Jurkat, Clone E6-1 (cell line): ENCODE measurements at places on chromosomes 2 and 18.

DNA sequence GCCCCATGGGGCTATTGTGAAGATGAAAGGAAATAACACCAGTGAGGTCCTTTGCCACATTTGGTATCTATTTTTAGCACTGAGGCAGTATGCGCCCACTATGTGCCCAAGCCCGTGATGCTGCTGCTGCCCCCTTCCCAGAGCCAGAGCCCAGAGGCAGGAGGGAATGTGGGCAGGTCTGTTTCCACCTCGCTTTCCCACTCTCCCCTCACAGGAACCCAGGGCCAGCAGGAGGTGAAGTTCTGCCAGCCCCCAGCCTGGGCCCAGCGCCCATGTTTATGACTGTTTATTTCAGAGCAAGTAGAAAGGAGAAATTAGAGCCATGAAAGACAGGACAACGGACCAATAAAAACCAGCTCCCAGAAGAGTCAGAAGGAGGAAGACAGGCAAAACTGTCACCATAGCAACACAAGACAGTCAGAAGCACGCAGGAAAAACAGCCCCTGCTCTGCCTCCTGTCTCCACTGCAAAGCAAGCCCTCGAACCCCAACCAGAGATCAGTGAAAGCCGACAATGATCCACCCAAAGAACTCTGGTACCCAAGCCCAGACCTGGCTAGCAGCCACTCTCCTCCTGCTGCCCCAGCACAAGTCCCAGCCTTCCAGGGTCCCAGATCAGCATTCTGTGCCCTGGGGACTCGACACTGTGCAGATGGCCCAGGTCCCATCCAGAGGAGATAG, 1.4 kb downstream of the CYRIA start:
- DNase-seq = peak; percentile 36

- DNase-seq = no peak
Measured at GRCh38 chr2:191693778-191694177, 15.8 kb downstream of the NABP1 start.

DNA sequence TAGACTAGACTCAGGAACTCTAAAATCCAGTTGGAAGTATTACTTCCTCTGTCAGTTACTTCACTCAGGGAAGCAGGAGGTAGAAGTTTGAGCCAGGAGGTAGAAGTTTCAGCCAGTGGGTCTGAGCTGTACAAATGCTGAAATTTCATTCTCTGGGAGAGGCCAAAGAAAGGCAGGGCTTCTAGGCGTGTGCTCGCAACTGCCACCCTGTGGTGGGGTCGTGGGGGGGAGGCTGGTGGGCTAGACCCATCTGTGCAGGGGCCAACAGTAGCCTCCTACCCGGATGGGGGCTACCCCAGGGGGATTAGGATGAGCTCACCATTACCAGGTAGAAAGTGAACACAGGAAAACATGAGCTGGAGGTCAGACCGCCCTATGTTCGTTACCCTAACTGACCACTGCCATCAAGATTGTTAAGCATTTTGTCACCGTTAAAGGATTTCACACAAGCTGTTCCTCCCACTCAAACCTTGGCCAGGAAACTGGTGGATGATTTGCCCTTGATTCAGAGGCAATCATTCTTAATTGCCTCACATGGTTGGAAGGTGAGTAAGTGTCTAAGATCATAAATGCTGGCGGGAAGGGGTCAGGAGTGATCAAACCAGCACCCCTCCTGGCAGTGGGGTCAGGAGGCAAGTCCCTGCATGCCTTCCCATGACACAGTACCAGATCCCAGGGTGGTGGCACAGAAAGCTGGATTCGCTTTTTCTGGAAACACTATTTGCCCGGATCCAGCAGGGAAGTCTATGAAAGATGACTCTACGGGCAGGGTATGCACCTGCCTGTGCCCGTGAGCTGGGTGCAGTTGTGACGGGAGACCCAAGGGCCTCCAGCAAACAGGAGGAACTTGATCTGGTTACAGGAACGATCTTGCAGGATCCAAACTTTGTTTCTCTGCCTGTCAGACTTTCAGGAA, 5.2 kb upstream of the FHL2 start:
- DNase-seq = no peak

DNA sequence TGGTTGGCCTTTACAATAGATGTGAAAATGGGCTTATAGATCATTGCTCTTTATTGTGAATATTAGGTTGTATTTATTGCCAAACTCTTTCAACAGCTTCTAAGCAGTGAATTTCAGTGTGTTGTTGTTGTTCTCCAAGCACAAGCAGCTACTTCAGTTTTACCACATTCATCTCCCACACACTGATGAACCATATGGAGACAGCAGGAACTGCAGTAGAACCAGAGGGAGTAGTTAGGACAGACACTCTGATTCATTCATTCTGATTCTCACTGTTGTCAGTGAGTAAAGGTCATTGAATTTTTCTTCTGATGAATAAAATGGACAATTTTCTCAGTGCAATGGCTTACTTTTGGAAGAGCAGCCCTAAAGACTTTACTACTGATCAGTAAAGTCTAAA, 40.2 kb downstream of the CCDC74A start:
- no peak for DNase-seq

DNA sequence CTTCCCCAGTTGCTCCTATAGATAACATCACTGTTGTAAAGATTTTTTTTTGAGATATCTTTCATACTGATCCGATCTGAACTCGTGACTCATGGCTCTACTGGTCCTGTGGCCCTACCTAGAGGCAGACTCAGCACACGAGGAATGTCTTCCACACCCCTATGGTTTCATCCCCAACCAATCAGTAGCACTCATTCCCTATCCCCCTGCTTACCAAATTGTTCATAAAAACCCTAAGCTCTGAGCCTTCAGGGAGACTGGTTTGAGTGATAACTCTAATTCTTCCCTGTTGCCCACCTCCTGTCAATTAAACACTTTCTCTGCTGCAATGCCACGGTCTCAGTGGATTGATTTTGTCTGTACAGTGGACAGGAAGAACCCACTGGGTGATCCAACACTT, 4.2 kb upstream of the SAP130 start:
- DNase-seq = no peak

GRCh38 chr2:189791338-189792042, 7.2 kb downstream of the PMS1 start:
- no peak for DNase-seq

- DNase-seq = no peak
Measured at GRCh38 chr18:5237083-5237722, 40.1 kb upstream of the AKAIN1 start.

GRCh38 chr2:56741601-56742102, 557.9 kb downstream of the CCDC85A start:
- DNase-seq = no peak

- DNase-seq = no peak
Measured at GRCh38 chr2:9699139-9700108, 68.6 kb upstream of the YWHAQ start.

DNA sequence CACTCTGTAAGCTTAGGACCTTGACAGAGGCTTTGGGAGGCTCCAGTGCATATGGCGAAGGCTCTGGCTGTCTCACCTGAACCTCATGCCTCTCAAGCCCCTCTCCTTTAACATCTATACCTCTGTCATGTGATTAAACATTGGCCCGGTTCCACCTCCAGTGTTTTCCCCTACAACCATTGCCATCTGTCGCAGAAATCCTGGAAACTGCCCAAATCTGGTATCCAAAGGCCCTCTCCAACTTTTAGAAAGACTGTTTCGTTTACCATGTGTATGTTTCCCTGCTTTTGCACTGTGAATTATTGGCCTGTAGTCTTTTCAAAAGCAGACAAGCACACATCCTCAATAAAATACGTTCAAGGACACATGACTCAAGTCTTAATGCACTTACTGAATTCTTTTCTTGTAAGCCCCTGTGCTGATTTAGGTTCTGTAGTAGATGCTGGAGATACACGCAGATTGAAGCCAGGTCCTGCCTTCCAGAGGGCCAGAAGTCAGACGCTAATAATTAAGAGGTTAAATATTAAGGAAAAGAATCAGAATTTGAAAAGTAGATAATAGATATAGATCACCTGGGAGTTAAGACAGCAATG, 386.4 kb upstream of the SLC14A2 start:
- no peak for DNase-seq
